ENCODE measurements at places on chromosomes 13 and 19.

- DNase-seq, result no peak
Observed at GRCh38 chr13:84865783-84866221, 933.4 kb downstream of the SLITRK6 start.

- DNase-seq, result no peak
Observed at GRCh38 chr13:86792153-86792651, 879.0 kb upstream of the SLITRK5 start.

- DNase-seq, result no peak
Observed at GRCh38 chr19:1402411-1403070, 1.2 kb upstream of the GAMT start.

DNA sequence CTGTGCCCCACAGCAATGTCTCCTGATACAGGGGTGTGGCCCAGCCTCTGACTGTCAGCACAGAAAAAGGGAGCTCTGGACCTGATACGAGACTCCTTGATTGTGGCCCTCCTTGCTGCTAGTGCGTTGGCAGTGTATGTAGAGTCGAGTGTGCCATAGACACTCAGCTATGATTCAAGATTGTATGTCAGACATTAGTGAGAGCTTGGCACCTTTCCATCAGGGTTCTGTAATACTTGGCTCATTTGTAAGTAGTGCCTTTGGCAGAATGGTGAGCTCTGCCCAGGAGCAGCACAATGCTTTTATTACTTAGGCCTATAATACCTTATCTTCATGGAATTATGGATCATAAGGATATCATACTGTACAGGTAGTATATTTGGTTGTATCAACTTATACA, 83.4 kb downstream of the ATP8A2 start:
- no peak for DNase-seq

- DNase-seq, result peak; percentile 34
Observed at GRCh38 chr19:46014941-46015686, 7.7 kb downstream of the PGLYRP1 start.

DNA sequence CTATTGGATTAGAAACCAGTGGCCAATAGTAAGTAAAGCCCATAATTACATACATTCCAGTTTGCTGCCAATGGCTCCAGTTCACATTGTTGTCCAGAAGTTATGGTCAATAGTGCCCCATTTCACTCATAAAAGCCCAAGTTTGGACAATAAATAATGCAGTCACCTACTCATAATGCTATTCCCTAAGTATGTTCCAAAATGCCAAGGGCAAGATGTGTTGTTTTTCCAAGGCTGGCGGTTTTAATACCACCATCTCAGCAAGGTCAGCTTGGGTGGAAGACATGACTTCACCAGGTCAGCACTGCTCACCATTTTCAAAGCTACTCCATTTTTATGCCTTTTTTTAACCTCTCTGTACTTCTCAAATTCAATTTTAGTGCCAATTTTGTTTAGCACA, 32.7 kb downstream of the KCTD12 start:
- no peak for DNase-seq

DNA sequence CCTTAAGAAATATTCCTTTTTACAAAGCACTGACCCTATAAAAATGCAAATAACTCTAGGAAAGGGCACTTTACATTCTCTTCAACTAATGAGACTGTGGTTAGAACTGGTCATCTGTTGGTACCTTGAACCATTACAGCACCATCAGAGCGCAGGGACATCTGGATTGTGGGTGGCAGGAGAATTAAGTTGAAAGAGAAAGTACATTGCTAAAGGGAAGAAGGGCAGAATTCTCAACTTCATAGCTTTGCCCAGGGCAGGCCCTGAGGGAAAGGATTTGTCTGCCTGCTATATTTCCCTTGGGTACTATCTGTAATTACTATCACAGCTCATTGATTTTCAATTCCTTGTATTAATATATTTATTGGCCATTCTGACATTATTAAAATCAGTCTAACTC, 196.8 kb downstream of the KLF12 start:
- no peak for DNase-seq

GRCh38 chr13:64510747-64511146, 2719.4 kb downstream of the PCDH9 start:
- DNase-seq, result no peak

DNA sequence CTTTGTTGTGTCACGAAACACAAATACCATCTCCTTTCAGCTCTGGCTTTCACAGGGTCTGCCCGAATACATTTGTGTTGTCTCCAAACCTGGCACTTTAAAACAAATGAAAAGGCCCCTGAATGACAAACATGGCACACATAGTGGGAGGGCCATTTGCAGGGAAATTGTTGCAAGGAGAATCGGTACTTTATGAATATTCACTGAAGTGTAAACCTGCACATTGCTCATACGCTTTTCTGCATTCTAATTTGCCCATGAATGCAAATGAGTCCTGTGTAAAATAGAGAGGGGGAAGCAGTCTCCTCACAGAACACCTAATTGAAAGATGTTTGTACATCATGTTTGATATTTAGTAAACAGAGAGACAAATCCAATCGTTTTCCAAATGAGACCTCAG, 82.7 kb upstream of the PCDH8 start:
- DNase-seq, result no peak

DNA sequence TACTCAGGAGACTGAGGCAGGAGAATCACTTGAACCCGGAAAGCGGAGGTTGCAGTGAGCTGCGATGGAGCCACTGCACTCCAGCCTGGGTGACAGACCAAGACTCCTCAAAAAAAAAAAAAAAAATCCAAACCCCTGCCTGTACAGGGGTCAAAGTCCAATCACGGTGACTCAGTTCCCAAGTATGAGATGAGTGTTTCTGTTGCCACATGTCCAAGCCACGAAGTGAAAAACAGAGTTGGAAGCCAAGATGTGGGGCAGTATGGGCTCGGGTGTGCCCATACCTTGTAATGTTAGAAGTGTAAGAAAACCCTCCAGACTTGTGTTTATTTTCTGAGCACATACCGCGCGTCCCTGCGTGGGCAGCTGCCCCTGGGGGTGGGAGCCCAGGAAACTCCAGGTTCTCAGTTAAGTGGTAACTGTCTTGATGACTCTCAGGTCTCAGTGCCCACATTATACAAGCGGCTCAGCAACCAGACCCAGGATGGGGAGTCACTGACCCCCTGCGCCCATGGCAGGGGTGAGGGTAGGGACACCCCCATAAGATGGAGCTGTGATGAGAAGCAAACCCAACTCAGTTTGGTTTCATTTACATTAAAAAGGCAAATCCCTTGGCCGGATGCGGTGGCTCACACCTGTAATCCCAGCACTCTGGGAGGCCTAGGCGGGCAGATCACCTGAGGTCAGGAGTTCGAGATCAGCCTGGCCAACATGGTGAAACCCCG, 1.2 kb upstream of the GPX4 start:
- DNase-seq, result peak; percentile 68

DNA sequence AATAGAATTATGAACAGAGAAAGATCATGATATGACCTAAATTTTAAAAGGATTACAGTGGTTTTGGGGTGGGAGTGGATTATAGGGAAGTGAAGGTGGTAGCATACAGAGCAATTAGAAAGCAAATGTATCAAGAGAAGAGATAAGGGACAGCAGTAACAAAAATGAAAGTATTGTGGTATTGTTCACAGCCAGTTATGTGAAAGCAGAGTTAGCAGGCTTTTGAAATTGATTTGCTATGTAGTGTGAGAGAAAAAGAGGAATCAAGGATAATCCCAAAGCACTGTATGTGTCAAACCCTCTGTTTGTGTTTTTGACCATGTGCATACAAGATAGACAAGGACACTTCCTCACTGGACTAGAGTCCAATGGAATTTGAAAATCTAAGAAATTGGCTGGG, 1721.4 kb downstream of the PCDH9 start:
- DNase-seq, result no peak

GRCh38 chr13:20964904-20965303, 62.4 kb upstream of the XPO4 start:
- no peak for DNase-seq

- DNase-seq, result no peak
Observed at GRCh38 chr13:65913173-65913572, 1317.0 kb downstream of the PCDH9 start.

GRCh38 chr13:37923236-37923635, 53.7 kb upstream of the TRPC4 start:
- DNase-seq, result no peak

- DNase-seq, result no peak
Observed at GRCh38 chr19:49786376-49786820, 19.6 kb downstream of the AP2A1 start.

DNA sequence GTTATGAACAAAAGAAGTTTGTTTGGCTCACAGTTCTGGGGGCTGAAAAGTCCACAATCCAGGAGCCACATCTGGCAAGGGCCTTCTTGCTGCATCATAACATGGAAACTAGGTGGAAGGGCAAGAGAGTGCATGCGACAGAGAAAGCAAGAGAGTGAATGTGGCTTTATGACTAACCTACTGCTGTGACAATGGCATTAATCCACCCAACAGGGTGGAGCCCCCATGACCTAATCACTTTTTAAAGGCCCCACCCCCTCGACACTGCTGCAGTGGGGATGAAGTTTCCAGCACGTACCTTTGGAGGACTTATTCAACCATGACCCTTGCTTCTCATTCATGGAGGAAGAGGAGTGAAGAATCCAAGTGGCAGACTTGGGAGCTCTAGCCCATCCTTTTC, 30.0 kb upstream of the RFXAP start:
- DNase-seq, result no peak

DNA sequence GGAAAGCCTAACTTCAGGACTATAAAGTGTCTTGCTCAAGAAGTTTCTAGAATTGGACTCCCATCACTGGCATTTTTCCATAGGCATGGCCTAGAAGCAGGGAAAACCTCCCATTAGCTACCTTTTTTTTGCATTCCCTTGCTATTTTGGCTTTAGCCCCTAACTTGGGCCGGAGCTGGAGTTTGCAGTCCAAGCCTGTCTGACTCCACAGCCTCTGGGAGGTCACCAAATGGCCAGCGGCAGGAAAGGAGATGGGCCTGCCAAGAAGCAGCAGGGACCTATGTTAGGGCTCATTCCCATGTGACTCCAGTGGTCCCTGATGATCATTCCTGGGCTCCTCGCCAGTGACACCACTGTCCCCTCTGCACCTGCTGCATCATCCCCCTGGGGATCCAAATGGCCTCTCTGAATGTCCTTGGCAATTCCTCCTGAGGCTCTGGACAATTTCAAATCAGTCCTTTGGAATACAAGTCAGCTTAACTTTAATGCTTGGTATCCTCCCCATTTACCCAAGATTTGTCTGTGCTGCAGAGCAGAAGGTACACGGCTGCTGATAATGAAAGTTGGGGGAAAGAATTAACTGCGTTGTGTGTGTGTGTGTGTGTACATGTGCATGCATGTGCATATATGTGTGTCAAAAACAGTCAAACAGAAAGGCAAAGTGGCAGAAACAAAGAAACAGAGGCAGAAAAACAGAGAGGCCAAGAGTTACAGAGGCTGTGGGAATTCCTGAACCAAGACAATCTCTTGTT, 69.8 kb upstream of the SERP2 start:
- no peak for DNase-seq

- no peak for DNase-seq
Observed at GRCh38 chr13:27980280-27980998, 8.1 kb downstream of the URAD start.

DNA sequence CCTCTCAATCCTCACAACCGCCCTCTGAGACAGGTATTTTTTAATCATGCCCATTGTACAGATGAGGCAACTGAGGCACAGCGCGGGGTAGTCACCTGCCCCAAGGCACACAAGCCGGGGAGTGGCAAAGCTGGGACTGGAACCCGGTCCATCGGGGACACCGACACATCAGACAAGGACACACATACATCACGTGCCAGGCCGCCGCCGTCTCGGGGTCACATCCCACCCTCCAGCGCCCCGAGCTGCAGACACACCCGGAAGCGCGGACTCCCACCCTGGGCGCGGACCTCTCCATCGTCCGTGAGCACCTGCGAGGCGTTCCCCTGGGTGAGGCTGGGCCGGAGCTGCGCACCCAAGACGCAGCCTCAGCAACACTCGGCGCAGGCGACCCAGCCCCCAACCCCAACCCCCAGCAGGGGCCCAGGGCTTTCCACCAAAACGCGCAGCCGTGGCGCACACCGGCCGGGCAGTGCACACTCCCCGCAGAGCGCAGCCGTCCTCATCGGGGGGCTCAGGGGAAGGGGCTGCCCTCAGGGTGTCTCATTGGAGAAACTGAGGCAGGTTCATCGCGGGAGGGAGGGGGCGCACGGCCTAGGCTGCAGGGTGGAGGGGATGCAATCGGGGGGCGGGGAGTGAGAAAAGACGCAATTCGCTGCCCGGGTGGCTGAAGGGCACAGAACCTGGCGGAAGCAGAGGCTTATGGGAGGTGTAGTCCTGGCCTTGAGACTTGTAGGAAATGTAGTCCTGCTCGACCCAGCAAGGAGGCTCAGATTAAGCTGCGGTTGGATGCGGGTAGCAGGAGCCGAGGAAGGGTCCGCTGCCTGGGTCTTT, 1.9 kb upstream of the LMTK3 start:
- DNase-seq, result peak; percentile 48

DNA sequence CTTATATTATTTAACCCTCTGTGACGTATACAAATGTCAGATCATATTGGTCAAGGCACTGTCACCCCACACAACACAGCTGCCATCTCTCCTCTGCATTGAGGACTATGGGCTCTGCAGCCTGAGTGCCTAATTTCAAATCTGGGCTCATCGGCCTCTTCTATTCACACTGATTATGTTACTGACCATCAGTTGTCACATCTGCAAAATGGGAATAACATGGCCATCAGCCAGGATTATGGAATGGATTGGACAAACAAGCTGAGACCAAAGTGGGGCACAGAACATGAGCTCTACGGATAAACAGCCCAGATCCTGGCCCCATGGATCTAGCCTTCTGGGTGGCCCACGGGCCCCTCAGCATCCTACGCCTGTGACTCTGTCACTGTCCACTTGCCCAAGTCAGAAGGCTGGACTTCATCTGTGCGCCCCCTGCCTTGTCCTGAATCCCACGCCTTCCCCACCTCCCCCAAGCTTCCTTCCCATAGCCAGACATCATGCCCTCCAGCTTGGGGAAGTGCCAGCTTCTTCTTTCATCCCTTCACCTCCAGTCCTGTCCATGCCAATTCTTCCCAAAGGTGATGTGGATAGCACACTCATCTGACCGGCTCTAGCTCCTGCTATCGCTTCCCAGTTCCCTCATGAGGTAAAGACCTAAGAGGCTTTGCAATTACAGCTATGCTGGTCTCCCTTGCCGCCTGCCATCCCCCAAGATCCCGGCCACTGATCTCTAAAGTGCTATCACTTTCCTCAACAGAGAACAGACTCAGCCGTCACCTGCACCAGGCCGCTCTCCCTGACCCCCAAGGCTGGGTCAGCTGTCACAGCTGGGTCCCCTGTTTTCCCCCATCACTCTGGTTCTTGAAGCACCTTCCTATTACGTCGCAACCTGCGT, 872 bp downstream of the FARSA start:
- peak; percentile 25 for DNase-seq

GRCh38 chr19:6020972-6021805, 43.2 kb upstream of the RANBP3 start:
- no peak for DNase-seq

DNA sequence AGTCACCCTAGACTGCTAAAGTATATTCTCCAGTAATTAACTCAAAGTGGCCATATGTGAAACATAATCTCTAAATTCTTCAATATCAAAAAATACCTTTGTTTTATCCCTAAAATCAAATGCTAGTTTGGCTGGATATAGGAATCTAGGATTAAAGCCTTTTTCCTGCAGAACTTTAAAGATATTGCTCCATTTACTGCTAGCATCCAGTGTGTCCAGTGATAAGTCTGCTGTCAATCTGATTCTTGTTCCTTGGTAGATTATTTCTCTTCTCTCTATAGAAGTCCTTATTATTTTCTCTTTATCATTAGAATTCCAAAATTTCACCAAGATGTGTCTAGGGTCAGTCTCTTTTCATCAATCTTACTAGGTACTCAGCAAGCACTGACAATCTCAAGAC, 384.6 kb downstream of the FGF14 start:
- DNase-seq, result no peak

Data from inflammatory macrophage treated with lipopolysaccharide for 1 hour (primary cell).